ENCODE measurements at places on chromosomes 6 and 20.

DNA sequence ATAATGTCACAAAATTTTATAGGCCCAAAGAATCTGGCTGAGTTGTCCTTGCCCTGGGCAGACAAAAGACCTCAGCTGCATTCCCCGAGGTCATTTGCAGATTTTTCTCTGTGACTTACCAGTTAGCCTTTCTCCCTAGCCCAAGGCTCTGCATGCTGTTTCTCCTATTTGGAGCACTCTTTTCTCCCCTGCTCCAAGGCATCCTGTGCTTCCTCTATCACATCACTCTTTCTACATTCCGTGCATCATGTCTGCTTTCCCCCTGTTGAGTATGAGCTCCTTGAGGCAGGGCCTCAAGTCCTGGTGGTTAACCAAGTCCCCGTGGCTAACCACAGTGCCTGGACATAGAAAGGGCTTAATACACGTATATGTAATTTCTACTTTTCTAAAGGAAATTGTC, 593 bp upstream of the GSTA3 start:
- no peak for DNase-seq

DNA sequence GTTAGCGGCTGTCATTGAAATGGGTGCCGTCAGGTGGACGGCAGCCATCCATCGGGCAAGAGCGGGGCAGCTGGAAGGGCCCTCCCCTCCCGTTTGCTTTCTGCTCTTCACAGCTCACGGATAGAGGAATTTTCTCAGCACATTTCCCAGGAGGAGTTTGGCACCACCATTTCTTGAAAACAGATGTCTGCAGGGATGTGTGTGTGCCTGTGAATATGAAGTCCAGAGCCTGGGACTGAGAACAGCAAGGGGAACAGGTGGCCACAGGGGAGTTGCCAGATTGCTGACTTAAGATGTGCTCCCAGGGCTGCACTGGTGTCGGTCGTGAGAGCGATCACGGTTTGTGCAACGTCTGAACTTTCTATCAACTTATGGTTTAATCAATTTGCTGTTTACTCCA, 22.1 kb upstream of the ECI2 start:
- no peak for DNase-seq

DNA sequence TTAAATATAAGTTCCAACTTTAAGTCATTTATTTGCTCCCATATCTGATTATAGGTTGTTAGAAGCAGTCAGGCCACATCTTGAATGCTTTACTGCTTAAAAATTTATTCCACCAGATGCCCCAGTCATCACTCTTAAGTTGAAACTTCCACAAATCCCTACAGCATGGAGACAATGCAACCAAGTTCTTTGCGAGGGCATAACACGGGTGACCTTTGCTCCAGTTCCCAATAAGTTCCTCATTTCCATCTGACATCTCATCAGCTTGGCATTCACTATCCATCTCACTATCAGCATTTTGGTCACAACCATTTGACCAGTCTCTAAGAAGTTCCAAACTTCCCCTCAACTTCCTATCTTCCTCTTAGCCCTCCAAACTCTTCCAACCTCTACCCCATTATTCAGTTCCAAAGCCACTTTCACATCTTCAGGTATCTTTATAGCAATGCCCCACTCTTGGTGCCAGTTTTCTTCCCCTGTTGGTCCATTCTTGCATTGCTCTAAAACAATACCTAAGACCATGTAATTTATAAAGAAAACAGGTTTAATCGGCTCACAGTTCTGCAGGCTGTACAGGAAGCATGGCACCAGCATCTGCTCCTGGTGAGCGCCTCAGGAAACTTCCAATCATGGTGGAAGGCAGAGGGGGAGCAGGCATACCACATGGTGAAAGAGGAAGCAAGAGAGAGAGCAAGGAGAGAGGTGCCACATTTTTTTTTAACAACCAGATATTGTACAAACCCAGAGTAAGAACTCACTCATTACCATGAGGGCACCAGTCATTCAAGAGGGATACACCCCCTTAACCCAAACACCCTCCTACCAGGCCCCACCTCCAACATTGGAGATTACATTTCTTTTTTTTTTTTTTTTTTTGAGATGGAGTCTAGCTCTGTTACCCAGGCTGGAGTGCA, 15.9 kb upstream of the ITPR3 start:
- DNase-seq: no peak

- DNase-seq: no peak
Measured at GRCh38 chr6:148247386-148248063, 95.1 kb upstream of the SASH1 start.

DNA sequence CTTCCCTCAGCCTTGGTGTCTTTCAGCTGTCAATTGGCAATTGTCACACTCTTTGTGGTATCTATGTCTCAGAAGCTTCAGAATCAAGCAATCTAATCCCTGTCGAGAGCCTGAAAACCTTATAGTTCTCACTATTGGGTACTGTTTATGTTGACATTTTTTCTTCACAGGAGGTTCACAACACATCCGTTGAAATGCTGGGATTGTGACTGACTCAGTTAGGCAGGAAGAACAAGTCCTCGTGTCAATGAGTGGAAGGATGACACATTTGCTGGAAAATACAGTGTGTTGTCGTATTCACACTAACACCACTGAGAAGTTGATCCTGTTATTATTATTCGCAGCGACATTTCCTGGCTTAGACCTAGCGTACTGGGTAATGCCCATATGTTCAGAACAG, 163.9 kb upstream of the CITED2 start:
- DNase-seq: no peak

- DNase-seq: no peak
Measured at GRCh38 chr20:50514750-50515149, 4.6 kb downstream of the PTPN1 start.

DNA sequence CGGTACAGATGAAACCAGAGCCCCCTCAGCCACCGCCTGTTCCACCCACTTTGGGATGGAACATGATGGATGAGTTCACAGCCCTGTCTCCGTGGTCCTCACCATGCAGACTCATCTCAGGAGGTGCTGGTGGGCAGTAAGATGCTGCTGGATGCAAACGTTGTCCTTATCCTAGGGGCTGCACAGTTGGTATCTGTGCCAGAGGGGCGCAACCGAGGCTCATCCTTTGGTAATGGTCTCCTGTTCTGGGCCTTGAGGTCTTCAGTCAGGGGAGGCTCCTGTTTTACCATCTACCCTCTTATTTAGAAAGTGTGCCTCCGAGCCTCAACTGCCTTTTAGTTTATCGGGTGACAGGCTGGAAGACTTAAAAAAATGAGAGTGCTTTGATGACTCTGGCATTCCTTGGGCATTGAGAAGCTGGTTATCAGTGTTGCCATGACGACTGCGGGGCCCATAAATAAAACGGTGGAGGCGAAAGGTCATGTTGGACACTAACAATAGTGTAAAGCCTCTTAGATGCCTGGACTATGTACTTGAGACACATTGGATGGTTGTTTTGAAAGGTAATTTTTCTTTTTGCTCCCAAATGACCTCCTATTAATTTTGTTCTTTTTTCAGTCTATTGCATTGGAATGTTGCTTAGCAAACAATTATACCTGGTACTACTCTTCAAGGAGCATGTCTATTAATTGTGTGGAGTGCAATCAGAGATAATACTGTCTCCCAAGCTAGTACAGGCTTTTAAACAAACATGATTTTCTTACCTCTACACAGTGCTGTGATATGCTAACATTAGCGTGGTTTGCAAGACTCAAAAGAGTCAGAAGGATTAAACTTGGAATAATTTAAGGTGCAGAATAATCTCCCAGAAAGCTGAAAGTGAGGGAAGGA, 74.2 kb upstream of the DSP start:
- peak; percentile 51 for DNase-seq

DNA sequence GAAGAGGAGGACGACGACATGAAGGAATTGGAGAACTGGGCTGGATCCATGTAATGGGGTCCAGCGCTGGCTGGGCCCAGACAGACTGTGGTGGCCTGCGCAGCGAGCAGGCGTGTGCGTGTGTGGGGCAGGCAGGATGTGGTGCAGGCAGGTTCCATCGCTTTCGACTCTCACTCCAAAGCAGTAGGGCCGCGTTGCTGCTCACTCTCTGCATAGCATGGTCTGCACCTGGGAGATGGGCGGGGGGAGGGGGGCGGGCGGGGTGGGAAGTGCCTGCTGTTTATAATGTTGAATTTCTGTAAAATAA, 42.3 kb downstream of the CHMP4B start:
- DNase-seq: no peak

Data from NCI-H226 (cell line).